Choroid plexus epithelial cell (primary cell): ENCODE measurements at places on chromosomes 13 and 19.

GRCh38 chr19:45630463-45630862, 8.7 kb downstream of the EML2 start:
- DNase-seq: peak; percentile 83

GRCh38 chr19:3119693-3120380, 16.0 kb upstream of the GNA15 start:
- DNase-seq: no peak

DNA sequence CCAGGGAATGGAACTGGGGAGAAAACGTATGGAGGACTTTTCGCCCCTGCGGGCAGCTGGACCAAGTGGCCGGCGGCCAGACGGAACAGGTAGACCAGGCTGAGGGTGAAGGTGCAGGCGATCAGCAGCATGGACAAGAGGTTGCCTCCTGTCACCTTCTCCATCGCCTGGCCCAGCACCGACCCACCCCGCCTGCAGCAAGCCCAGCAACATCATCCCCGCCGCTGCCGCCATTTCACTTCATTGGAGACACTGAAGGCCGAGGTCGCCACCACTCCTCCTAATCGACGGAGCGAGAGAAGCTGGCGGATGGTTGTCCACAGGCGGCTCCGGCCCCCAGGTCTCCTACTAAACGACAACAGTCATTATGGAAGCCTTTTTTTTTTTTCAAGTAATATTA, 5.0 kb upstream of the SLC46A3 start:
- no peak for DNase-seq

DNA sequence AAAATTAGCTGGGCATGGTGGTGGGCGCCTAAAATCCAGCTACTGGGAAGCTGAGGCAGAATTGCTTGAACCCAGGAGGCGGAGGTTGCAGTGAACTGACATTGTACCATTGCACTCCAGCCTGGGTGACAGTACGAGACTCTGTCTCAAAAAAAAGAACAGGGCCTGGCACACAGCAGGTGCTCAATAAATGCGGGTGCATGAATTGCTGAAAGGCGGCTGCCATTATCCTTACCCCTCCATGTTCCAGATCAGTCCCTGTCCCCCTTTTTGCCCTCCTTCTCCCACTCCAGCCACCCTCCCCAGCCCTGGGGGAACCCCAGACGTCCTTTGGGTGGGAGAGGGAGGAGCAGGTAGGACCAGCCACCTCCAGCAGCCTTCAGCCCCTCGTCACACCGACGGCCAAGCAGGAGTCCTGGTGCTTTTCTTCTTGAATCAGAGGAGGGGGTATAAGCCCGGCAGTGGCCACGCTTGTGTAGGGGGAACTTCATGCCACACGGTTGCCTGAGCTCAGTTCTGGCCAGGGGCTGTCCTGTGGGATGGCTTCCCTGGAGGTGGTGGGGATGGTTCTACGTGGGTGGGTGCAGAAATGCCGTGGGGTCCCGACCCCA, 20.4 kb upstream of the NFIC start:
- DNase-seq: no peak

- DNase-seq: no peak
Observed at GRCh38 chr19:7371001-7371400, 22.3 kb downstream of the ARHGEF18 start.

- DNase-seq: no peak
Observed at GRCh38 chr19:19315444-19315843, 4.9 kb downstream of the SUGP1 start.

GRCh38 chr13:29914581-29914980, 64.2 kb upstream of the UBL3 start:
- DNase-seq: no peak

GRCh38 chr19:3336680-3337523, 29.5 kb upstream of the NFIC start:
- DNase-seq: peak; percentile 60

- no peak for DNase-seq
Observed at GRCh38 chr19:2249010-2249866, at the start of gene AMH. Gene AMH (plus strand): TSS chr19:2249323. CDS start chr19:2249333, 10 bp downstream.
